Neural crest cell (in vitro differentiated cells): ENCODE measurements at places on chromosomes 1 and 21.

GRCh38 chr1:153366261-153366660 lies 8.6 kb downstream of the S100A9 start:
- DNase-seq, result no peak

GRCh38 chr1:203534526-203534925 lies 40.6 kb downstream of the OPTC start:
- DNase-seq, result no peak

GRCh38 chr21:25421321-25422028 lies 185.8 kb downstream of the MRPL39 start:
- DNase-seq, result no peak

- DNase-seq, result no peak
Measured at GRCh38 chr1:76492752-76493430, 374.4 kb upstream of the ST6GALNAC5 start.

DNA sequence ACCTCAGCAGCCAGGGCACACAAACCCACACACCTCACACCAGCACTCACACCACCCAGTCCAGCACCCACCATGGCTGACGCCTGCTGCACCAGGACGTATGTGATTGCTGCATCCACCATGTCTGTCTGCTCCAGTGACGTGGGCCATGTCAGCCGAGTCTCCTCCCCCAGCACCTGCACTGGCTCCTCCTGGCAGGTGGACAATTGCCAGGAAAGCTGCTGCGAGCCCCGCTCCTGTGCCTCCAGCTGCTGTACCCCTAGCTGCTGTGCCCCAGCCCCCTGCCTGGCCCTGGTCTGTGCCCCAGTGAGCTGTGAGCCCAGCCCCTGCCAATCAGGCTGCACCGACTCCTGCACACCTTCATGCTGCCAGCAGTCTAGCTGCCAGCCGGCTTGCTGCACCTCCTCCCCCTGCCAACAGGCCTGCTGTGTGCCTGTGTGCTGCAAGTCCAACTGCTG lies at the start of gene KRTAP10-8:
KRTAP10-8 (plus strand) TSS at position 51 of the 458 bp plus-strand sequence; CDS start at position 73, 22 bp downstream.
- DNase-seq, result no peak

DNA sequence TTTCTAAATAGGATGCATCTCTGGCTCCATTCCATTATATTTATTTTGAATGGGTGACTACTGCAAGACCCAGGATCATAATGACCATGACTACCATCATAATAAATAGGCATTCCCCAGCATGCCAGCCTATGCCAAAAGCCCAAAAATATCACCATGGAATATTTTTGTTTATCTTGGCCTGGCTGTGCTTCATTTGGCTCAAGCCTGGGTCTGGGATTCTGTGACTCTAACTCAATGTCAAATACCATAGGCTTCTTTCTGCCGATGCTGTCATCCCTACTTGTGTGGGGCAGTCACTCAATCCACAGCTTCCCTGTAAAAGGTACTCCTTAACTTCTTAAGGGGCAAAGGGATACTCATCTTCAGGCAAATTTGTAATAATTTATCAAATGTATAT lies 66.6 kb downstream of the DIRAS3 start:
- DNase-seq, result no peak

- DNase-seq, result no peak
Measured at GRCh38 chr1:94001397-94002045, 92.3 kb upstream of the GCLM start.

GRCh38 chr1:7707527-7707926 lies 63.6 kb upstream of the VAMP3 start:
- no peak for DNase-seq
